Activated CD4-positive, alpha-beta T cell treated with anti-CD3 and anti-CD28 coated beads, Interleukin-2, amount 50 U/mL, for 48 hours (primary cell): ENCODE measurements at places on chromosomes 7 and 10.

DNA sequence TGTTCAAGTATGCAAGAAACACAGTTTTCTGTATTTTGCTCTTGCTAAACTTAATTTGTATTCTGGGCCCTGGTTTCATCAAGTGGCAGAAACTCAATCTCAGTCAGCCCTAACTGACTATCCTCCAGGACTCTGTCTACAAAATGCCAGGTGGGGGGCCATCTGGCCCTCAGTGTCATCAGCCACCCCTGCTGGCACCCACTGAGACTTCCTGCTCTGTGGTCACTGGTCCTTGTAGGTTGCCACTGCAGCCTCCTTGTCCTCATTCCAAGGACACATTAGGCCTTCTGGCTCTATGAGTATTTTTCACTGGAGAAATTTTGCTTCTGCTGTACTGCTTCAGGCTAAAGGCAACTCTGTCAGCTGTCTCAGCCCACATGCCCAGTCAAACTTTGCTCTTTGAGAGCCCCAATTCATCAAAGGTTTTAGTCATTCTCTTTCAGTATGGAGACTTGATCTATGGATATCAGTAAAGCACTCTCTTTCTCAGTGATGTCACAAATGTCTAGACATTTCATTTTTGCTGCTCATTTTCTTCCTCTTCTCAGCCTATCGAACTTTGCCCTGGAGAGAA, 163.6 kb downstream of the KCND2 start:
- DNase-seq, result no peak

DNA sequence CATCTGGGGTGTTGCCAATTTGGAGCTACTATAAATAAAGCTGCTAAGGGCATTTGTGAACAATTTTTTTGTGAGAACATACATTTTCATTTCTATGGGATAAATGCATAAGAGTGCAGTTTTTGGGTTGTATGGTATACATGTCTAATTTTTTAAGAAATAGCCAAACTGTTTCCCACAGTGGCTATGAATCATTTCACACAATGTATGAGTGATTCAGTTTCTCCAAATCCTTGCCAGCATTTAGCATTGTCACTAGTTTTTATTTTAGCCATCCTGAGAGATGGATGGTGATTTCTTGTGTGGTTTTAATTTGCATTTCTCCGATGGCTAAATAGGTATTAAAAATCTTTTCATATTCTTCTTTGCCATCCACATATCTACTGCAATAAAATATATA, 105.3 kb downstream of the AMPH start:
- no peak for DNase-seq

DNA sequence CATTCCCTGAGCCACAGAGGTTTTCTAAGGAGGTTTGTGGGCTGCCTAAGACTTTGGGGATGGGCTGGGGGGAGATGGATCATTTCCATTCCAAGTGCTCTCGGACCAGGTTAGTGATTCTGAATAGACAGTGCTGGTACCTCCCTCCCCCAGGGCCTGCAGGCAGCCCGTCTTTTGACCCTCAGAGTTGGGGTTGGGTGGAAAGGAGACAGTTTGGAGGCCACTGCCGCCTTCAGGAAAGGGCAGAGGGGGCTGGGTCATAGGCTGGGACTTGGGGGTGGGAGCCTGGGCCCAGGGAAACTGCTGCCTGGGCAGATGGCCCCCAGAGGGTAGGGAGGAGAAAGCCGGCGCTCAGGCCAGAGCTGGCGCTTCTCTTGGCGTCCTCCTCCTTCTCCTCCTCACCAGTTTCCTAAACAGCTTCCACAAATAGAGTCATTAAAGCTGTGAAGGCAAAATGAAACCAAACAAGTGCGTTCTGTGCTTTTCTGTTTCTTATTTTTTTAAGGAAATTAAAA, 4.4 kb downstream of the UNC5B start:
- no peak for DNase-seq

- DNase-seq, result no peak
These were observed 21.0 kb downstream of the SVIL start for GRCh38 chr10:29613791-29614190.

- peak; percentile 63 for DNase-seq
These were observed 68.3 kb upstream of the LYZL2 start for GRCh38 chr10:30697806-30698205.

DNA sequence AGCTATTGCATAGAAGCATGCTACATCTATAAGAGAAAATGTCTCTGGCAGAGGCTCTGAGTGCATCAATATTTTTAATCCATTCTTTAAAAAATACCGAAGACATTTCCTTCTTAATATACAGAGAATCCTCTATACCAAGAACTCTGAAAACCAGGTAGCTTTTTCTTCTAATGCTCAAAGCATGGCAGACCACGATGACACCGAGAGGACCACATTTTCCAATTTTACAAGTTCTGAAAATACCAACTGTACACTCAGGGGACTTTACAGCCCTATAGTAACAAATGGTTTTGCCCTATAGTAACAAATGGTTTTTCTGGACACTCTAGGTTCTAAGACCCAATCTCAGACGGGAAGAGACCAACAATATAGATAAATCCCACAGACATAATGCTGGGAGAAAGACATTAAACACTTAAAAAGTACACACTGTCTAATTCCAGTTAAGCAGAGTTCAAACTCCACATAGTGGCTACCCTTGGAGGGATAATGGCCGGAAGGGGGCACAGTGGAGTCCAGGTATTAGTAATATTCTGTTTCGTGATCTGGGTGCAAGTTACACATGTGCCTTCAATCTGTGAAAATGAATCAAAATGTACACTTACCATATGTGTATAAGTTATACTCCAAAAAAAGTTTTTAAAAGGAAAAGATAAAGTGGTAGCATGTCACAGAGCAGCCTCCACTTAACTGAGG, 26.2 kb downstream of the CCDC6 start:
- DNase-seq, result no peak

DNA sequence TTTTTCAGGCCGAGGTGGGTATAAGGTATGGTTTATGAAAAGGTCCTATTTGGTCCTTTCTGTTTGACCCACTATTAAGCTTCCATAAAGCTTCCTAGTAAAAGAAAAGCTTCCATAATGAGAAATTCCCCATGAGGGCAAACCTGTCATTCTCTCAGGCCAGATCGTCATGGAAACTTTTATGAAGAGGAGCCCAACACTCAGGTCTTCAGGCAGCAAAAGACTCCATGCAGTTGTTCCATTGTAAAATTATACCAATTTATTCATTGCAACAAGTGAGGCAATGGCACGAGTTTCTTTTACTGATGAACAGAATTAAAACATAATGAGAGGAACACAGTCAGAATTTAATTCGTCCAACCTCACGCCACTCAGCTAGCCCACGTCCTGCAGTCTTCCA, 188.6 kb downstream of the MTERF1 start:
- DNase-seq, result no peak

DNA sequence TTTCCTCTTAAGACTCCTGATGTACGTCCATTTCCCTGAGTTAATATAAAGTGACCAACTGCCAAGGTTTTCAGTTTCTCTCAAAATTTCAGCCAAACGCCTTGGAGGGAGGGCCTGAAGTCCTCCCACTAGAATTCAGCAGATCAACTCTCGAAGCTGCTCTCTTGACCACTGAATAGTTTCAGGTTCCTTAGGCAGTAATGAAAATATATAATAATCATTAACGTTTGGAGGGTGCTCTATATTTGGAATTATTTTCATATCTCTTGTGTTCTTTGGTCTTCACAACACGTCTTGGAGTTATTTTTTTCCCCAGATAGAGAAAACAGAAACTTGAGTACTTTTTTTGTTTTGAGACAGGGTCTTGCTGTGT, 123.6 kb upstream of the SFMBT2 start:
- no peak for DNase-seq

GRCh38 chr10:80484243-80484642, 30.1 kb downstream of the TSPAN14 start:
- DNase-seq, result no peak

GRCh38 chr10:130740915-130741750, 570.4 kb downstream of the TCERG1L start:
- no peak for DNase-seq

GRCh38 chr7:30688718-30689221, 6.5 kb upstream of the CRHR2 start:
- DNase-seq, result no peak

- DNase-seq, result no peak
These were observed 120.3 kb upstream of the GLCCI1 start for GRCh38 chr7:7848246-7848645.

GRCh38 chr7:158541346-158542010, 46.1 kb downstream of the PTPRN2 start:
- peak; percentile 16 for DNase-seq

GRCh38 chr7:31933481-31933880, 136.7 kb downstream of the PDE1C start:
- no peak for DNase-seq

- DNase-seq, result no peak
These were observed 353.1 kb upstream of the LRRTM3 start for GRCh38 chr10:66572700-66573099.

- no peak for DNase-seq
These were observed 30.1 kb downstream of the TMEM178B start for GRCh38 chr7:141103847-141104429.
